ENCODE measurements at places on chromosomes 12 and 14.

DNA sequence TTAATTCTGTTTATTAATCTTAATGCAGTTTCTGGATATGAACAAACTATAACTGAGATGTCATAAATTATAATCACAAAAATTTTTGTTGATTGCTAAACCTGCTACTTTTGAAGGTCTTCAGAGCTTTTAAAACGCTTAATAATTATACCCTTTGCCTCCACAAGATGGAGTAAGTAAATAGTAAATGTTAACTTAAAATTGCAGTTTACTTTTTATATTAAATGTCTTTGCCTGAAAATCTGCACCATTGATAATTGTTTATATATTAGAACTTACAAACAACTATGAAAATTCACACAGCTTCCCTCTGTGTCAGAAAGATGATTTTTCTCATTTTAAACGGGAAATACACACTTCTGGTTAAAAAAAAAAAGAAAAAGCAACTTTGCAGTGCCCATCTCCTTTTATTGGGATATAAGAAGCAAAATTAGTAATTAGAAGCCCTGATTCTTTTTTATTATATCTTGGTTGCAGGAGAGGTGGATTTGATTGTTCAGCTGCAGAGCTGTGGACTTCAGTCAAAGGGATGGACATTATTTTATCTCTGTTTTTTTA lies 35.6 kb downstream of the SCFD1 start:
- peak; percentile 7 for DNase-seq

GRCh38 chr12:113261847-113262470 lies 40.7 kb downstream of the TPCN1 start:
- DNase-seq: no peak

DNA sequence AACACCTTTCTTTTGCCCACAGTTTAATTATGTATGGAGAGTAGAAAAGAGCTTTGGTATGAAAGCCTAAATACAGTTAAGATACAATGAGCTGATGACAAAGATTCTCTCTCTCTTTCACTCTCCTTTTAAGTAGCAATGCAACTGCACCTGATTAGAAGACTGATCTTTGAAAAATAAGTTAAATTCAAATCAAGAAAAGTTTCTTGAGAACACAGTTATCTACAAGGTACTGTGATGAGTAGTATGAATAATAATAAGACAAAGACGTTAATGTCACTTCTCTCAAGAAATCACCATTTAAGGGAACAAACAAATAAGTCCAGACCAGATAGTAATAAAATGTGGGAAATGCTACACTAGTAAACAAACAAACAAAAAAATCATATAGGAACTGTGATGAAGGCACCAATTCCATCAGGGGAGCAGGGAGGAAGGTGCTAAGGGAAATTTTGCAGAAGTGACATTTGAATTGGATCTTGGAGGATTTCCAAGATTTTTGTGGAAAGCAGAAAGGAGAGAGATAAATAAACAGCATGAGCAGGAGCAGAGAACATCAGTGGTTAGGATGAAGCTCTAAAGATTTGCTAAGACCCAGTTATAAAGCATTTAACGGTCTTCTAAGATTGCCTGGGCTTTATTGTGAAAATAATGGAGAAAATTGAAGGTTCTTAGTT lies 65.2 kb upstream of the STK38L start:
- DNase-seq: no peak

DNA sequence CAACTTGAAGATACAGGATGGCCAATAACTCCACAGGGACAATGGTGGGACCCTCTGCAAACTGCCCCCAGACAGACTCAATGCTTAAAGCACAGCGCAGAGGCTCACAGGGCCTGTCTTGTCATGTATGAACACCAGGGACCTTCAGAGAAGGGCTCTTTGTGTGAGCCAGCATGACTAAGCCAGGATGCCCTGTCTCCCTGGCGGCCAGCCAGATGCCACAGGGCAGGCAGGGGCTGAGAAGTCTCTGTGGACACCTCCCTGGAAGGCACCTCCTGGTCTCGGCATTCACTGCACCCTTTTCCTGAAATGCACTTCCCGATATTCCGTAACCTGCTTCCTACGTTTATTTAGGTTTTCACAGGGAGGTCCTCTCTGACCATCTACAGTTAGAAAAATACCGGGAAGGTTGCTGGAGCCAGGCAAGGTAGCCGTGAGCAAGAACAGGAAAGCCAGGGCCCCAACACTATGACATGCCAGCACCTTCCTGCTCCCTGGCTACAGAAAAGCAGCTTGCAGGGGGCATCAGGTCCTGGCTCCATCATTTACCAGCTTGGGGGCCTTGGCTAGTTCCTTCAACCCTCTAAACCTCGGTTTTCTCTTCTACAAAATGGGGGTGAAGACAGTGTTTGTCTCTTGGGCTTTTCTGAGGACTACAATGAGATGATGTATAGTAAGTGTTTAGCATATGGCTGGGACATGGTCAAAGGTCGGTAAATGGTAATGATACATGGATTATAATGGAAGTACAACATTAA lies 65.0 kb downstream of the PITPNM2 start:
- peak; percentile 34 for DNase-seq

DNA sequence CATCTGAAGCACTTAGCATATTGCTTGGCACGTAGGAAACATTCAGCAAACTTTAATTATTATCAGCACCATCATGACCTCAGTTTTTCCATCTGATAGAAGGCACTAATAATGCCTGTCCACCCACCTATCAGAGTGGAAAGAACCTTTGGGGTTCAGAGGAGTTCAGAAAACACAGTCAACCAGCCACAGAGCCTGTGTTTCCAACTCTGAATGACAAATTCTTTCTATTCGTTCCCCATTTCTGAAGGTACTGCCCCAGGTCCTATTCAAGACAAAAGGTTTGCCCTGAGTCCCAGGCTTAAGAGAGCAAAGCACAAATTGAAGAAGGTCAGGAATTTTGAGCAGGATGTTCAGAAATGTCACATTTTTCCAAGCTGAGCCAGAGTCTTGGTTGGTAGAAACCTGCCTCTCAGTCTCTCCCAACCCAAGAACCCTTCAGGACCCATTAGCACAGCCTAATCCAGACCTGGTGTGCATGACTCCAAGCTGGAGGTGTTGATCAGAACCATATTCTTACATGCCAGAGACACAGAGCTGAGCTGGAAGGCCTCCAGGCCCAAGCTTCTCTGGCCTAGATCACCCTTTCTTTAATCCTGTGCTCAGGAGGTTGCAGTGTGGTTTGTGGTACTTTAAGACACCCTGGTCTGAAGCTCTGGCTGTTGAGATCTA lies 114.4 kb downstream of the TBX5 start:
- peak; percentile 54 for DNase-seq

- no peak for DNase-seq
These were observed 107.3 kb downstream of the CACNA1C start for GRCh38 chr12:2160043-2160442.

DNA sequence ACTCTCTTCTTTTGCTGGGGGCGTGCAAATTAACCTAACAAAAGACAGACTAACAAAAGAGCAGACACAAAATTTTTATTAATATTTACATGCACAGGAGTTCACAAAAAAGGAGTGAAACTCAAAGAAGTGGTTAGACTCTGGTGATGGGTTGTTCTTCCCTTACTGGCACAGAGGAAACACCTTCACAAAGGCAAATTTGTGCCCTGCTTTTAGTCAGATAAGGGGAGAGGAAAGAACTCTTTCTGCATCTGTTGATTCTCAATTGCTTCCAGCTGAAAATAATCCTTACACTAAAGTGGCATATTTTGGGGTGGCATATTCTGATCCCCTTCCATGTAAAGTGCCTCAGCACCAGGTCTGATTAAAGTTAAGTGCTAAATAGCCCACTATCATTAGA lies 190.2 kb upstream of the AMIGO2 start:
- no peak for DNase-seq
